ENCODE measurements at places on chromosomes 1 and 21.

DNA sequence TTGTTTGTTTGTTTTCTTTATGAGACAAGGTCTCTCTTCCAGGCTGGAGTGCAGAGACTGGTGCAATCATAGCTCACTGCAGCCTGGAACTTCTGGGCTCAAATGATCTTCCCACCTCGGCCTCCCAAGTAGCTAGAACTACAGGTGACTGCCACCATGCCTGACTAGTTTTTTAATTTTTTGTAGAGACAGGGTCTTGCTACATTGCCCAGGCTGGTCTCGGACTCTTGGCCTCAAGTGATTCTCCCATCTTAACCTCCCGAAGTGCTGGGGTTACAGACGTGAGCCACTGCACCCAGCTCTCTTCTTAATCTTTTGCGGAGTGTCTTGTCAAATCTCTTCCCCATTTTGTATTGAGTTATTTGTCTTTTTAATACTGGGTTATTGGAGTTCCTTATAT, 32.6 kb upstream of the PARP1 start:
- DNase-seq = no peak

GRCh38 chr1:24696041-24696755, 49.0 kb upstream of the CLIC4 start:
- no peak for DNase-seq

GRCh38 chr1:28640766-28641165, 2.1 kb downstream of the TAF12 start:
- DNase-seq = no peak

- no peak for DNase-seq
Measured at GRCh38 chr1:20685099-20685662, 24.0 kb upstream of the DDOST start.

- no peak for DNase-seq
Measured at GRCh38 chr1:9900142-9901043, 9.7 kb downstream of the CTNNBIP1 start.

GRCh38 chr1:39842030-39842678, 41.1 kb downstream of the TRIT1 start:
- no peak for DNase-seq

- DNase-seq = no peak
Measured at GRCh38 chr1:145985129-145985501, 11.3 kb downstream of the TXNIP start.
